ENCODE measurements at places on chromosomes 11 and 22.

DNA sequence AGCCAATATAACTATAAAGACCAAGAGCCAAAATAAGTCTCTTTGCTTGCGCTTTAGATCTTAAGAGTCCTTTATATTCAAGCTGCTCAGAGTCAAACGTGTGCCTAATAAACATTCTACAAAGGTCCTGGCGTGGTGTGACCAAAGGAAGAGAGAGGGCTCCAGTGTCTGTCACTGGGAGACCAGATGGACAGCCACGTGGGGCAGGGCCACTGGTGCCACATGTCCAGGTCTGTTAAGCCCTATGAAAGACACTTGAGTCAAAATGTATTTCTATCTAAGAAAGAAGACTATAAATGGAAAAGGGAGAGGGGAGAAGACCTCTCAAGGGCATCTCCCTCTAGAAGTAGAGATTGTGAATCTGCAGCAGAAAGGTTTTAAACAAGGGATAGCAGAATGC lies 32.2 kb upstream of the EHF start:
- no peak for DNase-seq

DNA sequence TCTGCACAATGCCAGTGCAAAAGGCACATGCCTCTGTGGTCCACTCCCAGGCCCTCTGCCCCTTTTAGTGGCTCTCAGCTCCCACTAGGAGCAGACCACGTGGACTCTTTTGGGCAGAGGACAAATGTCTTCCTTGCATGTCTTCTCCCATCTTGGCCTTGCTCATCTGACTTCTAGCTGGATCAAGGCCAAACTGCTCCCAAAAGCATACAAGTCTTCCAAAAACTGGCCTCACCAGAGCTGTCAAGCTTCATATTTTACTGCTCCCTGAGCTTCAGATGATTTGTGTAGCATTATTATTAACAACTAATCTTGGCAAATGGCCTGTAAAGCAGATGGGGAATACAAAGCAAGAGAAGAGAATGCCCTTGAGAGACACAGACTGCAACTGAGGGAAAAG lies 6.9 kb downstream of the SMPD1 start:
- DNase-seq, result no peak

- DNase-seq, result no peak
These were observed 290.0 kb upstream of the LARGE1 start for GRCh38 chr22:34210301-34210700.

GRCh38 chr11:79742176-79742575 lies 301.3 kb upstream of the TENM4 start:
- no peak for DNase-seq

GRCh38 chr11:62556108-62556874 lies 9.7 kb upstream of the AHNAK start:
- DNase-seq, result peak; percentile 81

DNA sequence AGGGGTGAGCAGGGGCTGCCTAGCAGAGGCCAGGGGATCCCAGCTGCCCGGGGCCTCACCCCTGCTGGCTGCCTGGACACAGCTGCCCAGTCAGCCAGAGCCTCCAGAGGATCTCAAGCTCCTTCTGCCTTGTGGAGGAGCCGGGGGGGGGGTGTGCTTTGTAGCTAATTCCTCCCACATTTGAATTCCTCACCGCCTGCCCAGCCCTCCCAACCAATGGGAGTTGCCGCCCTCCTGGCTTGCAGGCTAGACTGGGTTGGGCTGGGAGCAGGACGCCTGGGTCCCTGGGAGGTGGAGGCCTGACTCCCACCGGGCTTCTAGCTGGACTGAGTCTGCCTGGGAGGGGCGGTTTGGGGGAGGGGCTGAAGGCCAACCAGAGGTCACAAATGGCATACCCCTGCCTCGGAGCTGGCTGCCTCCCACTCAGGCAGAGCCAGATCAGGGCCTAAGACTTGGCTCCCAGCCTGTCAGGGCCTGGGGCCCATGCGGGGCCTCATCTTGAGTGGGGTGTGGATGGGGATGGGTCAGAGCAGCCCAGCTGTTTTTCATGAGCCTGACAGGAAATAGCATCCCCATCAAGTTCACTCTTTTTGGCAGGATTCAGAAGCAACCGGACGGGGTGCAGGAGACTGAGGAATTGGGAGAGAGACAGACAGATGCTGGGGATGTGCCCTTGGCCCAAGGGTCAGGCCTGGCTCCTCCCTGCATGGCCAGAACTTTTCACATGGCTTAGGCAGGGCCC lies 29.2 kb upstream of the PDE2A start:
- no peak for DNase-seq

DNA sequence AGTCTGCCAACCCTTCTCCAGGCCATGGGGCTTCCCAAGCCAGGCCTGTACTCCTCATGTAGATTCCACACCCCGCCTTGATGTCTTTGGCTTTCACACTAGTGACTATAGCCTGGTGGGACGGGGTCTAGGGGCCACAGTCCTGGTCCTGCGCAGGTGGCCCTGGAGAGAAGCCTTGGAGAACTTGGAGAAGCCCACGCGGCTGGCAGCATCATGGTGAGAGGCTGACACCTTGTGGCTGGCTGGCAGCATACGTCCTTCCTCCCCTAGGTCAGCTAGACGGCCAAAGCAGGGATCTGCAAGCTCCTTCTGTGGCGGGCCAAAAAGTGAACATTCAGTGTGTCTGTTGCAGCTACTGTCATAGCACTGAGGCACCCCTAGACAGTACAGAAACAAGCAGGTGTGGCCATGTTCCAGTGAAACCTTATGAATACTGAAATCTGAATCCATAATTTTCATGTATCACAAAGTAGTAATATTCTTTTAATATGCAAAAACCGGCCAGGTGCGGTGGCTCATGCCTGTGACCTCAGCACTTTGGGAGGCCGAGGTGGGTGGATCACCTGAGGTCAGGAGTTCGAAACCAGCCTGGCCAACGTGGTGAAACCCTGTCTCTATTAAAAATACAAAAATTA lies 42.0 kb downstream of the FAM83F start:
- DNase-seq, result peak; percentile 59

- DNase-seq, result no peak
These were observed 25.3 kb upstream of the ALX4 start for GRCh38 chr11:44335052-44335760.

DNA sequence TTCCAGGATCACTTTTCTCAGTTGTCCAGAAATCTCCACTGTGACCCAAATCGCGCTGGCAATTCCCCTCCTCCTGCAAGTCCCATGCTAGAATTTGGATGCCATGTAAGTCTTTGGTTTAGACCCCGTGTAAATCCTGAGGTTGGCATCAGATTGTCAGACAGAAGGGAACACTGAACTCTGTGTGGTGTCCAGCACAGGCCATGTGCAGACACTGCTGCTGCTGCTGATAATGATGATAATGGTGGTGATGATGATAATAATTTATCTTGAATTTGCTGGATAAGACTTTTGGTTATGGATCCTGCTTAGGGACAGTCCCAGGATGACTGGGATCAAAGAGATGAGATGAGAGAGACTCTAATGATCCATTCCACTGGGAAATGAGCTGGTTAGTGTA lies 45.0 kb downstream of the RPUSD4 start:
- DNase-seq, result no peak

DNA sequence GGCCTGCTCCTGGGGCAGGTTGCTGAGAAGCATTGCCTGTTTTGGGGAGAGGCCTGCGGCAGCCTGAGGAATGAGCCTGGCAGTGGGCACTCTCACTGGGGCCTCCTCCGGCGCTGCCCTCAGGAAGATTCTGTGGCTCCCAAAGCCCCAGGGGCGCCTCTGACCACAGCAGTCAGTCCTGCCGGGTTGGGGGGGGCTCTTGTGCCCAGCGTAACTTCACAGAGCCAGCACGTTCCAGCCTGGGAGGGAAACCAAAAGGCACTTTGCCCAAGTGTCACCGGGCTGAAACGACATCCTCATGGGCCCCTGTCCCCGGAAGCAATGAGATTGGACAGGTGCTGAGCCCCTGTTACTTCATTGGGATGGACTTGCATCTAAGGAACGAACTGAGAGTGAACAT lies 4.3 kb upstream of the LRP5 start:
- no peak for DNase-seq

DNA sequence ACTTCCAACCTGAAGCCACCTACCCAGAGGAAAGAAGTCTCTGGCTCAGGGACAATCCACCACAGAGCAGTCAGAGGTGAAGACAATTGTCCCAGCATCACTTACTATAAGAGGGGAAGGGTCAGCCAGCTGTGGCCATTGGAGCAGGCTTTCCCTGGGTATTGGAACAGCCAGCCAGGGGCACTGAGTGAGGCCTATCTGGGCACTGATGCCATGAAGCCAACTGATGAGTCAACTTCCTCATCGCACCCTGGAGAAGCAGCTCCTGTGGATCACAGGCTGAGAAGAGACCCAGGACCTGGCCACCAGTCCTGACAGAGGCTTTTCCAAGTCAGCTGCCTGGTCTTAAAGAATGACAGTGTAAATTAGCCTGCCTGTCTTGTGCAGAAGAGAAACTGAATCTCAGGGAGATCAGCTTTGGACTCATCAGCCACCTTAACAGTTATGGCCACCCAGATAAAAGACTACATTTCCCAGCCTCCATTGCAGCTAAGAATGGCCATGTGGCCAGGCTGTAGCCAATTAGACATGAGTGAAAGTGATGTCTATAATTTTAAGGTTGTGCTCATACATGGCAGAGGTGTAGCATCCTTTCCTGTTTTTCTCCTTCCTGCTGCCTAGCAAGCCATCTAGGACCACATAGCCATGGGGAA lies 19.0 kb downstream of the CHST1 start:
- no peak for DNase-seq

DNA sequence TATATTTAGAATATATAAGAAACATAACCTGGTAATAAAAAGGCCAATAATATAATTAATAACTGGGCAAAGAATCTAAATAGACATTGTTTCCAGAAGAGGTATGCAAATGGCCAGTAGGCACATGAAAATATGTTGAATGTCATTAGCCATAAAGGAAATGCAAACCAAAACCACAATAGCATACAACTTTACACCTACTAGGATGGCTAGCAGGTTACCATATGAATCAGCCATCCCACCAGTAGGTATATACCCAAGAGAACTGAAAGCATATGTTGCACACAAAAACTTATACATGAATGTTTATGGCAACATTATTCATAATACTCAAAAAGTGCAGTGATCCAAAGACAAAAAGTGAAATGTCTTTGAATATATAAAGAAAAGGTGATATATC lies 2.7 kb upstream of the OR2D2 start:
- DNase-seq, result no peak

- no peak for DNase-seq
These were observed 70.7 kb upstream of the THY1 start for GRCh38 chr11:119493712-119494111.

DNA sequence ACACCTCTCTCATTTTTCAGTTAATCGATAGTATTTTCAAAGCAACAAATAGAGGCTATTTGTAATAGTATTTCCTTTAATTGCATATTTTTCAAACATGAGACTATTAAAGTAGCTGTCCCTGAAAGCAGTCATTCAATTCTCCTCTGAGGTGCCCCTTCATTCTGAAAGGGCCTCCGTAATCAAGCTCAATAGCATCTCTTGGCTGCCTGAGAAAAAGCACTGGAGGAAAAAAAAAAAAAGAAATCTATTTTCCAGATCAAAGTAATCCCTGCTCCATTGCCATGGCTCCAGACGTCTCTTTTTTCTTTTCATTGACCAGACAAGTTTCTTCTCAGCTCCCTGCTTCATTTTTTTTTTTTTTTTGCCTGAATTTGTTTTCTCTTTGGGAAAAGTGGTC lies 154.5 kb upstream of the BLID start:
- no peak for DNase-seq

- peak; percentile 74 for DNase-seq
These were observed 180.4 kb upstream of the B3GAT1 start for GRCh38 chr11:134592391-134592990.

GRCh38 chr22:41178425-41178975 lies 26.6 kb upstream of the L3MBTL2 start:
- DNase-seq, result no peak

DNA sequence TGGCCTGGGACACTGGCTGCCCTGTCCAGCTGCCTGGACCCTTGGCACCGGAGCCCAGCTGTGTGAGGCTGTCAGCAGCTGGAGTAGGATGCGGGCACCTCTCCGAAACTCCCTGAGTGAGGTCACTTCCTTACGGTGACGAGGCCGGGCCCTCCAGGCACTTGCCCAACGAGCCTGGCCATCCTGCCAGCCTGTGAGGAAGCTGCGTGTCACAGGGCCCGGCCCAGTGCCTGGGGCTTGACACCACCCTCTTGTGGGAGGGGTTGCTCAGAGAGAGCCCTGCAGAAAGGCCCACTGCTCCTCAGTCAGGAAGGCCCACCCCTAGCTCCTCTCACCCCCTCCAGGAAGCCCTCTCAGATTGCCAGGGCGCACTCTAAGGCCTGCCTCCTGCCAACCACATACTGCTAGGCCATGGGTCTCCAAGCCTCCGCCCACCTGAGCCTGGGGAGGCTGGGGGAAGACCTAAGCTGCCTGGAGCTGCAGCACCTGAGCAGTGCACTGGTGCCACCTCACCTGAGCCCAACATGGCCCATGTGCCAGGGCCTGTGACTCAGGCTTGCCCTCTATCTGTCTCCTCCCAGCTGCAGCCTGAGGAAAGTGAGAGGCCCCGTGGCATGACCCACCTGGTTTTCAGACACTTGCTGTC lies 4.3 kb upstream of the PHLDA2 start:
- DNase-seq, result peak; percentile 45

DNA sequence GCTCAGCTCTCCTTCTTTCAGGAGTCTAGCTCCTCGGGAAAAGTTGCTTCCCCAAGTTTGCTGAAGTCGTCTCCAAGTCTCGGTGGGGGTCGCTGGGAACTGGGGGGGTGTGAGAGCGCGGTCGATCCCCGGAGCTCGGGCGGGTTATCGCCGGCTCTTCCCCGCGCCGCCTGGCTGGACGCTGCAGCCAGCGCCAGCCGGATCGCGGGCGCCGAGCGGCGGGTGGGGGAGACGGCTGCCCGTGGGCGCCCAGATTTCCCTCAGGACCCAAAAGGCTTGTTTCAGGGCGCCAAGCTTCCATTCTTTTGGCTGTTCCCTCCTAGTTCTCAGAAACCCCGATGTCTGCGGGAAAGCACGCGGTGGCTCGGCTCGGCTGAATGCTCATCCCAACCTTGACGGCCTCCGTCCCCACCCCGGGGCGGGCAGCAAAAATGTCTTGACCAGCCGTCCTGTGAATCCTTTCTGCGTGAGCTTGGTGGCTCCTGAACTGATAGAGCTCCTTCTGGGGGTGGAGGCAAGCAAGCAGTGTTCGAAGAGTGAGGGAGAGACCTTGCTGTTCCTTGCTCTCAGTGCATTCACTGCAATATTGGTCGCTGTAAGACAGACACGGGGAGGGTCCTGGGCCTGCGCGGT lies 1.7 kb downstream of the ZBTB16 start:
- no peak for DNase-seq

- no peak for DNase-seq
These were observed 7.9 kb upstream of the SH3BP1 start for GRCh38 chr22:37631448-37632173.

- DNase-seq, result no peak
These were observed 51.3 kb downstream of the RPL27A start for GRCh38 chr11:8733852-8734251.

All from stimulated activated CD4-positive, alpha-beta T cell treated with anti-CD3 and anti-CD28 coated beads, Interleukin-2, amount 100 ng/mL, for 24 hours (primary cell).